HAP-1 (cell line): ENCODE measurements at places on chromosomes 4 and X.

DNA sequence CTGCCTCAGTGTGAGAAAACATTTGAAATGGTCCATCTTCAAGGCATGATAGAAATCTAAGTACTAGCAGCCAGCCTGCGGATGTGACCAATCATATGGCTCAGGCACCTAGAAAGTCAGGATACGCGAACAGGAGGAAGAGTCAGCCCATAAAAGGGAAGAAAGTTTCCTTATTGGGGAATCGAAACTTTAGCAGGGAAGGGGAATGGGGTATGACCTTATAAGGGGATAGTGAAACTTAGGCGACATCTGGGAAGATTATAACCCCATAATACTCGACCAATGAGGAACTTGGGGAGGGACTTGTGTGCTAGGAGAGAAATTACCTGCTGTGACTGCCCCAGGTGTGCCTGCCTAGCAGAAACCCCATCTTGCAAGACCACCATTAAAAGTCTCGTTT lies 26.2 kb upstream of the PYURF start:
- no peak for DNase-seq

- no peak for DNase-seq
These were observed 100.8 kb upstream of the MAML3 start for GRCh38 chr4:140254651-140255299.

GRCh38 chr4:19683426-19683825 lies 568.3 kb upstream of the SLIT2 start:
- DNase-seq = no peak

DNA sequence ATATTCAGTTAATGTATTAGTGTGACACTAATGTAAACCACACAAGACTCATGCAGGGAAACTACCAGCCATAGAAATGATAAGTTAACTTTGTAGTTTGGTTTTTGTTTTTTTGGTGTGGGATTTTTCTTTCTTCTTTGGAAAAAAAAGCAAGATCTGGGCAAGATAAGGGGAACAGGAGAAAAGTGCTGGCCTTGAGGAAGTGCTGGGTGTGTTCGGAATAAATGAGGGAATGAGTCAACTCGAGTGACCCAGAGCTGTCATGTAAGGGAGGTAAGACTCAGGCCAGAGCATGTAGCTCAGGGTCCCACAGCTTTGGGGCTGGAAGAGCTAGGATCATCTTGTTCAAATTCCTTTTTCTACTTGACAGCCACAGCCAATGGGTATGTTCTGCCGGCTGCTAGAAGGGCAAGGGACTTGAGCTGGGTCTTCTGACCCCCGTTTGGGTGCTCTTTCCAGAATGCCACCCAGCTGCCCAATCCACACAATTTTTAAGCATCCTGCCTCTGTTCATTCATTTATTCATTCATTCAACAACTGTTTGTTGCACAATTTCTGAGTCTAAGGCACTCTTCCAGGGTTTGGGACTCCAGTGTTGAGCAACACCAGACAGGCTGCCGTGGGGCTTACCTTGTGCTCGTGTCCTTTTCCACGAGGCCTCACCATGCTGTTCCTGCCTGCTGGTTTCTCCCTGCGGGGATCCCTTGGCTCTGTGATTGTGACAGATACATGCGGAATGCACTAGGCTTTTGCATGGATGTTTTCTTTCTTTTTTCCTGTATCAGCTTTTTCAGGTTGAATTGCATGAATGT lies 54.5 kb downstream of the CLDN34 start:
- DNase-seq = no peak

GRCh38 chr4:24241511-24241910 lies 342.8 kb downstream of the DHX15 start:
- DNase-seq = no peak

DNA sequence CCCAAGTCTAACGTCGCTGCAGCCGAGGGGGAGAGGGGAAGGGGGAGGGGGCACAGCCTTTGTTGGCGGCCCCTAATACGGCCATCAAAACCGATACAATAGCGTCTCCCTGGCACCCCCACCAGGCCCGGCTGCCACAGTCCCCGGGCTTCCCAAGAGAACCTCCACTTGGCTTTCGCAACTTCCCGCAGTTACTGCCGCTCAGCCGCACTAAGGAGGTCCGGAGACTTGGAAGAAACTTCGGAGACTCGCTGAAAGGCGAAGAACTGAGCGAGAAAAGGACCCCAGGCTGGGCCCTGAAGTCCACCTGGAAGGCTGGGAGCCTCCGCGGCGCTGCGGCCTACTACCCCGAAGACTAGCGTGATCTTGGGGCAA lies 2.8 kb downstream of the NKX6-1 start:
- DNase-seq = no peak

GRCh38 chr4:51884055-51884454 lies 41.1 kb downstream of the DCUN1D4 start:
- DNase-seq = no peak

DNA sequence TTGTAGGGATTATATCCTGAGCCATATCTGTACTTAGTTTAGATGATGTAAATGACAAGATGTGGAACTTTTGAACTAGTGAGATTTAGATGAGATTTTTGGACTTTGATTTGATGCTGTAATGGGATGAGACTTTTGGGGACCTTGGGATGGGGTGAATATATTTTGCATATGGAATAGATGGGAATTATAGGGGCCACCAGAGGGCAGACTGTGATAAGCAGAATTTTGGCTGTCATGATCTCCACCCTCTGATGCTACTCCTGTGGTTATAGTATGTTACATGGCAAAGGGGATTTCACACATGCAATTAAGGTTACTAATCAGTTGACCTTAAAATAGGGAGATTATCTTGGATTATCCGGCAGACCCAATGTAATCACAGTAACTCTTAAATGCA lies 214.0 kb upstream of the NHS start:
- DNase-seq = no peak

GRCh38 chr4:22483551-22483981 lies 32.3 kb downstream of the ADGRA3 start:
- DNase-seq = no peak

- peak; percentile 45 for DNase-seq
These were observed 19.1 kb upstream of the S100P start for GRCh38 chr4:6674500-6675149.

- no peak for DNase-seq
These were observed 18.7 kb downstream of the CORIN start for GRCh38 chr4:47819178-47819577.

DNA sequence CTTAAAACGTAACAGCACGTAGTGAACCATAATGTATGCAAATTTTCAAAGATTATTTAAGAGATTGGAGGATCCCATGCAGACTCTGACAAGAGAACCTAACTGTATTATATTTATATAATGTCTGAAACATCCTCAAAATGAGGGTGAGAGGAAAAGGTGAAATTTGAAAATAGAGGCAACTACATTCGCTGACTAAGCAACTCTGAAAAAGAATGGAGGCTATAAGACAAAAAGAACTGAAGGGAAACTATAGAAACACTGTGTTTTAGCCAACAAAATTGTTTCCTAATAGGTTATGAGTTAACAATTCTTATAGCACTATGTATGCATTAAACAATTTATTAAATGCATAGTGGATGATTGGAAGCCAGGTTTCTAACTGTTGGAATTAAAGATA lies 648.0 kb downstream of the UBE2NL start:
- no peak for DNase-seq

- no peak for DNase-seq
These were observed 59.0 kb downstream of the ING2 start for GRCh38 chr4:183563874-183564273.

DNA sequence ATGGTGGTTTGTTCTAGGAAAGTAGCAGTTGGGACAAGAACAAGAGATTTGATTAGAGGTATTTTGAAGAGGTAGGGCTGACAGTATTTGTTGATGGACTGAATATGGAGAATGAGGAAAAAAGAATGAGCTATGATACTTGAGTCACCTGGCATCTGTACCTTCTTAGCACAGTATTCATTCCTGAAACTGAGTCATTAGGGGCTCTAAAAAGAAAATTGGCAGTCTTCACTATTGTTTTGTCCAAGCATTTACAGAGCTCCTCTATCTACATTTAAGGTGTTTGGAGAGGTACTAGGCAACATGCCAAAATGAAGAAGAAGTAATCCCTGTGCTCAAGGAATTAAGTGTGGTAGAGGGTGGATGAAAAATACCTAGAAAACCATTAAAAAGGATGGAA lies 165.8 kb downstream of the SHROOM4 start:
- DNase-seq = no peak

DNA sequence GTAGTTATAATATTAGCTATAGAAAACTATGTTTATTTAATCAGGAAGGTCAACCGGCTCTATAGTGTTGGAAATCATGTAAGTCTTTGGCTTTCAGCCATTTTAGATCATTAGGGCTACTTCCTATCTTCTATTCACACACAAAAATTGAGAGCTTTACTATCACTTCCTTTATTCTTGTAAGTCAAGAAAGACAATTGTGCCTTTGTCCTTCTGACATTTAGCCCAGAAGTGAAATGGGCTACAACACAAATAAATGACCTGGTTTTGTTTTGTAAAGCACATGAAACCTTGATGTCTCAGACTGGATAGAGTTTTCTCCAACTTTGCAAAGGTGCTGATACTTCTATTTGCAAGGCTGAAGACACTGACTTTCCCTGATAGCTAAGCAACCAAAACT lies 122.4 kb upstream of the ACSL4 start:
- DNase-seq = peak; percentile 62

DNA sequence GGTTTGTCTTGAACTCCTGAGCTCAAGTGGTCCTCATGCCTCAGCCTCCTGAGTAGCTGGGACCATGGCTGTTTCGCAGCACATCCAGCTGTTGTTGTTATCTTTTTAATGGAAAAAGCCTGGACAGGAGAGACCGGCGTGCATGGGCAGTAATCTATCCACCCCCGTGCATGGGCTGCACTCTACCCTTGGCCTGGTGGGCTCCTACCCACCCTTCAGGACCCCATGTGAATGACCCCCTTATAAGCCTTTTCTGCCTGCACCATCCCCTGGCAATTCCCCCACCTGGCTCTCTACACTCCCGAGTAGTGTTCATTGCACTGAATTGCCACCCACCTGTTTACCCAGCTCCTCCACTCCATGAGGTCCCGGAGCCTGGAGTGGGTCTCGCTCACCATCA lies 18.9 kb upstream of the HTRA3 start:
- DNase-seq = no peak

GRCh38 chr4:175813821-175814220 lies 1.8 kb upstream of the GPM6A start:
- no peak for DNase-seq

GRCh38 chr4:80127870-80128419 lies 54.9 kb upstream of the ANTXR2 start:
- no peak for DNase-seq

- no peak for DNase-seq
These were observed 103.9 kb upstream of the RAB40AL start for GRCh38 chrX:102833136-102833535.

GRCh38 chrX:45758738-45759397 lies 558.2 kb upstream of the DIPK2B start:
- no peak for DNase-seq

DNA sequence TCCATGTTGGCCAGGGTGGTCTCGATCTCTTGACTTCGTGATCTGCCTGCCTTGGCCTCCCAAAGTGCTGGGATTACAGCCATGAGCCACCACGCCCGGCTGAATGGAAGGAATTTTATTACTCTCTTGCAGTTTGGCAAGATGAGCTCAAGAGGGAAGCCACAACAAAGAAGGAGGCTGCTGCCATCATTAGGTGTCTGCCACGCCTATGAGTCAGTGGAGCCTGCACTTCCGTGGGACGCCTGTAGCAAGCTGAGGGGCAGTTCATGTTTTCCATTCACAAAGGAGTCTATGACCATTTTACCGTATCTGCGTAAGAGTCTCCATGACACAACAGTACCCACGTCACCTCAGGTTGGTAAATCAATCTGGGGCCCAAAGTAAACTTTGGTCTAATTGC lies 51.2 kb upstream of the CHRNA9 start:
- no peak for DNase-seq

DNA sequence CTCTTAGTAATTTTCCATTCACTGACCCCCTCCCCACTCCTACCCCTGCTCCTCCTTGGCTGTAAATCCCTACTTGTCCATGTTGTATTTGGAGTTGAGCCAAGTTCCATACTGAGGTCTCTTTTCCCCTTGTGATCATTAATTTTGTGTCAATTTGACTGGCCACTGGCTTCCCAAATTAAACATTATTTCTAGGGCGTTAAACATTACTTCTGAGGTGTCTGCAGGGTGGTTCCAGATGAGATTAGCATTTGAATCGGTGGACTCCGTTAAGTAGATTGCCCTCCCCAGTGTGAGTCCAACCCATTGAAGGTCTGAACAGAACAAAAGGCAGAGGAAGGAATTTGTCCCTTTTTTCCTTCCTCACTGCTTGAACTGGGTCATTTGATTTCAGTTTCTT lies 25.7 kb downstream of the SLC39A8 start:
- DNase-seq = peak; percentile 39

DNA sequence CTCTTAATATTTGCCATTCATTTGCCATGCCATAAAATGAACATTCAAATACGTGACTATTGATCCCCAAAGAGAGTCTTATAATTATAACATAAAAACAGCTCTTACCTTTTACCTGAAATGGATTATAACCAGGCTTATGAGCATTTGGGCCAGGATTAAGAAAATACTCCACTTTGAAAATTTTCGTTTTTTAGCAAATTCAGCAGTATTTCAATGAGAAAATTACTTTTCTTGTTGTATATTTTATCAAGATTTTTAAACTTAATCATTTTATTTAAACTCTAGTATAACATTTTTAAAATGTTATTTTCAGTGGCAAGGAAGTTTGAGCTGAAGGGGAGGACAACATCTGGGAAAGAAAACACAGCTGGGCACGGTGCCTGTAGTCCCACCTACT lies 59.0 kb upstream of the RAPGEF2 start:
- no peak for DNase-seq

DNA sequence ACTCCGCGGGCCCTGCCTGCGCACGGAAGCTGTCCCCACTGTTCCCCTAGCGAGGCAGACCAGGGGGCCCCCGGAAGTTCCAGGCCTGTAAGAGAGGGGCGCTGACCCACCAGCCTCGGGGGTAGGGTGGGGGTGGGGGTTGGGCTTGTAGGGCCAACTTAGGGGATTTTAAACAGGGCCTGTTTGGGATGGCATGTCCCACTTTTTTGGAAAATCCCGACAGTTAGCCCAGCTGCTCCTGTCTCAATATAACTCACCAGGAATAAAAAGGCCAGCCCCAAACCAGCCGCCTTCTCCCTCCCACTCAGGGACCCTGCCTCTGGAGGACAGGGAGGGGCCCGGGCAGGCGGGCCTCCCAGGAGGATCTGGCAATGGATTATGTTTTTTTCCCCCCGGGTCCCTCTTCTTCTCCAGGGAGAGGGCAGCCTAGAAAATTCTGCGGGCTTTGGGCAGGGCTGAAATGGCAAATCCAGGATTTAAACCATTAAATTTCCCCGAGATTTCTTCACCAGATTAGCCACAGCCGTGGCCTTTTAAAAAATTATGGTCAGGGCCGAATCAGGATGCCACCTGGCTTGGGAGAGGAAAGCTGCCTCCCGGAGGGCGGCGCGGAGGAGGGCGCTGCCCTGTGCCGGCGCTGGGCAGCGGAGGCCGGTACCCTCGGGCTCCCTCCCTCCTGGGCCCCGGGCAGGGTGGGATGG lies 957 bp downstream of the PPP2R2C start:
- DNase-seq = peak; percentile 53
